ENCODE measurements at places on chromosomes 6 and 20.

- DNase-seq: no peak
Measured at GRCh38 chr6:144155529-144155928, 5.2 kb downstream of the STX11 start.

GRCh38 chr20:5172167-5172601 lies 45.4 kb downstream of the CDS2 start:
- no peak for DNase-seq

DNA sequence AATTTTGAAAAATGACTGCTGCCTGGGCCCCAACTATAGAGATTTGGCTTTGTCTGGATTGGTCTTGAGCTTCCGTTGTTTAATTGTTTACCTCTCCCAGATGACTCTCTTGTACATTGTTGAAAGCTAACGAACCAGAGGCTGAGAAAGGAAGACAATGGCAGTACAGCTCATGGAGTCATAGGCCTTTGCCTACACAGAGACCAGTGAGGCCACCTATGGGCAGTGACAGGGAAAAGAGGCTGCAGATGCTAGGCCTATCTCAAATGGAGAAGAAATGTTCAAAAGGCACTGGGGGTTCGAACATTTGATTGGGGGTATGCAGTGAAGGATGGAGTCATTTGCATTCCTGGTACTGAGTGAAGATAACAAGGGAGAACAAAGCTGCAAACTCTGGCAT lies 29.1 kb downstream of the OPN5 start:
- no peak for DNase-seq

DNA sequence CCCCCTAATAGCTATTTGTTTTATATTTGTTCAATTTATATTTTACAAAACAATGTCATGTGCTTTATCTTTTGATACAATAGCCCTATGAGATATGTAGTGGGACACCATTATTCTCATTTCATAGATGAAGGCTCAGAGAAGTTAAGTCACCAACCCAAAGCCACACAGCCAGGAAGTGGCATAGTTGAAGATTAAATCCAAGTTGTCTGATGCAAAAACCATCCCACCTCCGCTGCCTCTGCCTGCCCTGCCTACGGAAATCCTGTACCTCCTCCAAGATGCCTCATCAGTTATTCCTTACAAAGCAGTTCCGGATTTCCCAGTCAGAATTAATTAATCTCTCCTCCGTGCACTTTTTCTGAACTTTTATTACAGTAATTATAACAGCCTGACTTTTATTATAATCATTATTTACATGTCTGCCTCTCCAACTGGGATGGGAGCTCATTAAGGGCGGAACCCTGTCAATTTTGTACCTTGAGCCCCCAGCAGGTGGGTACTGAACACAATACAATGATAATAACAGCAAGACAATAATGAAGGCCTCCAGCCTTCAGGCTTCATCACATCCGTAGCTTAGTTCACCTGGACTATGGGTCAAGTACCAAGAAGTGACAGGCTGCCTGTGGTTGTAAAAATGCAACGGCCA lies 54.7 kb downstream of the LRFN2 start:
- DNase-seq: no peak

DNA sequence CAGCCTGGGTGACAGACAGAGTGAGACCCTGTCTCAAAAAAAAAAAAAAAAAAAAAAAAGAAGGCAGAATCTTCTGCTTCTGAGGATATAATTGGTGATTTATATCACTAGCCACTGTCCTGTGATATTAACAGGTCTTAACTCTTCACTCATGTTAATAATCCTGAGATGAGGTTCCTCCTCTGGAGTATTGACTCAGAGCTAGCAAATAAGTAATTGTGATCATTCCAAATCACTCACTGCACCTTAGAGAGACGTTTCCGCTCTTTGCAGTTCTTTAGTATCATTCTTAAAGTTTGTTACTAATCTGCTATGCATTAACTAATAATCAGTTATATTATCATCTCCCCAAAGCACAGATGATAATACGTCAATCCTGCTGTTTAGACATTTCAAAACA lies 41.6 kb upstream of the NOX3 start:
- no peak for DNase-seq

Data from cardiac septum (tissue), 1 donor.